ENCODE measurements at places on chromosomes 7 and 10.

GRCh38 chr10:84704101-84704500, 375.7 kb downstream of the CCSER2 start:
- DNase-seq, result no peak

GRCh38 chr7:45658716-45659495, 84.7 kb downstream of the ADCY1 start:
- DNase-seq, result no peak

DNA sequence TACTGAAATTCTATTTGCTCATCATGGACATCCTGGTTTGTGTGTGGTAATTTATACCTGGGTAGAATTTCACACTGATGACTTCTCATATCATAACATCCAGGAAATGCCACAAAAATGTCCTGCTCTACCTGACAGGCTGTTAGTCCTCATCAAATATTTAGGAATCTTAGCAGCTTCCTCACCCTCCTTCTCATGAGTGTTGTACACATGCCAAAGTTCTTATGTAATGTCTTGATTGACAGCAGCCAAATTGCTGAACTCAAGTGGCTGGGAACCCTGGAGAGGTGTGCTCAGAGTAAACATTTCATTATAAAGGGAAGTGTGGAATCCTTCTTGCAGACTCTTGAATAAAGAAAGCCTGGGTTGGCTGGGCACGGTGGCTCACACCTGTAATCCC, 8.9 kb downstream of the EEPD1 start:
- DNase-seq, result no peak

- no peak for DNase-seq
Measured at GRCh38 chr10:53477313-53477675, 704.7 kb upstream of the MBL2 start.

GRCh38 chr7:17227766-17228490, 70.5 kb upstream of the AHR start:
- no peak for DNase-seq

- DNase-seq, result no peak
Measured at GRCh38 chr7:74475243-74475986, 21.7 kb downstream of the GTF2IRD1 start.

DNA sequence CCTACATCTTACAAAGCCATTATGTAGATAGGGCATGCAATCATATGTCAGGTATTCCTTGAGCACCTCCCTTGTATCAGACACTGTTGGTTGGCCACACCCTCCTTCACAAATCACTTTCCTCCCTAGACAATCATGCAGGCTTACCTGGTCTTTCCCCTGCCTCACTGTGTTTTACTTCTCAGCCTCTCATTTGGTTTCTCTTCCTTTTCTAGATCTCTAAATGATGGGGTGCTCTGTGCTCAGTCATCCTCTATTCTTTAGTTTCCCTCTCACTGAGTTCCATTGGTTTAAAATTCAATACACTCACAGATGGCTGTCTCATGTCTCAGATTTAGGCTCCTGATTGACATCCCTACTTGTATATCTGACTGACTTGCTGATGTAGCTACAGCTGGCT, 31.4 kb downstream of the ANK3 start:
- no peak for DNase-seq

GRCh38 chr10:28842321-28842720, 165.0 kb downstream of the BAMBI start:
- no peak for DNase-seq

DNA sequence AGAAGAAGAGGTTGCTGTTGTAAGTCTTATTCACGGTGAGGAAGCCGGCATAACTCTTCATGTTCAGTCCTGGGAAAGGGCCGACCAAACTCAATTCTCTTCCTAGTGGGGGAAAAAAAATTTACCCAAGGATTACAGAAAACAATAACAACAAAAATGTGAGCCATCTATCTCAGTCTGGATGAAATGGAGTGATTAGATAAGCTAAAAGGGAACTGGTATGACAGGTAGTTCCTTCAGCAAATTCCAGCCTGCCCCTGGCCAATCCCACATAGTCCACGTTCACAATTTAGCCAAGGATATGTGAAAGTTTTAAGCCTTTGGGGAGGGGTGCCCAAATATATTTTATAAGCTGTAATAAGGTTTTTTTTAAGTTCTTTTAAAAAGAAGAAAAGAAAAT, 33.6 kb downstream of the CPVL start:
- no peak for DNase-seq

DNA sequence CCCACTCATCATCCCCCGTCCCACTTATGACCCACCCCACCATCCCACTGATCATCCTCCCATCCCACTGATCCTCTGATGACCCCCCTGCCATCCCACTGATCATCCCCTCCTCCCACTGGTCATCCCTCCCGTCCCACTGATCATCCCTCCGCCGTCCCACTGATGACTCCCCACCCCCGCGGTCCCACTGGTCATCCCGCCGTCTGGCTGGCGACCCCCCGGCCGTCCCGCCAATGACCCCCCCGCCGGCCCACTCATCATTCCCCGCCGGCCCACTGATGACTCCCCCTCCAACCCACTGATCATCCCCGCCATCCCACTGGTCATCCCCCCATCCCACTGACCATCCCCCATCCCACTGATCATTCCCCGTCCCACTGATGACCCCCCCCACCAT, 161.1 kb downstream of the GRM8 start:
- DNase-seq, result no peak

GRCh38 chr7:48421357-48421756, 250.1 kb downstream of the ABCA13 start:
- no peak for DNase-seq

- no peak for DNase-seq
Measured at GRCh38 chr7:78959477-78959876, 494.0 kb downstream of the MAGI2 start.

GRCh38 chr7:120033114-120033513, 239.9 kb upstream of the KCND2 start:
- no peak for DNase-seq

DNA sequence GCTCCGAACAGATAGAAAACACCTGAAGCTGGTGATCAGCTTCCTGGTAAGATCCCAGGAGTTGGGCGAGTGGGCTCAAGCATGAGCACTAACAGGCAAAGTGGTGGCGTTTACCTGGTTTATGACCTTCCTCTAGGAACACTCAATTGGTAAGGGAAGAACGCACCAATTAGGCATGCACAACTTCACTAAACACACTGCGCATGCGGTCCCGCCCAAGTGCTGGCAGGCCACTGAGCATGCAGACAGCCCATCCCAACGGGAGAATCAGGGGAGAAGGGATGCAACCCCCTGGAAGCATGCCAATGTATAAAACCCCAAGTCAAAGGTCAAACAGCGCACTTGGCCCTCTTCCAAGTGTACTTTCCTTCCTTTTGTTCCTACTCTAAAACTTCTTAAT, 70.4 kb downstream of the LYZL2 start:
- no peak for DNase-seq

GRCh38 chr10:120997313-120997712, 146.2 kb downstream of the WDR11 start:
- no peak for DNase-seq

DNA sequence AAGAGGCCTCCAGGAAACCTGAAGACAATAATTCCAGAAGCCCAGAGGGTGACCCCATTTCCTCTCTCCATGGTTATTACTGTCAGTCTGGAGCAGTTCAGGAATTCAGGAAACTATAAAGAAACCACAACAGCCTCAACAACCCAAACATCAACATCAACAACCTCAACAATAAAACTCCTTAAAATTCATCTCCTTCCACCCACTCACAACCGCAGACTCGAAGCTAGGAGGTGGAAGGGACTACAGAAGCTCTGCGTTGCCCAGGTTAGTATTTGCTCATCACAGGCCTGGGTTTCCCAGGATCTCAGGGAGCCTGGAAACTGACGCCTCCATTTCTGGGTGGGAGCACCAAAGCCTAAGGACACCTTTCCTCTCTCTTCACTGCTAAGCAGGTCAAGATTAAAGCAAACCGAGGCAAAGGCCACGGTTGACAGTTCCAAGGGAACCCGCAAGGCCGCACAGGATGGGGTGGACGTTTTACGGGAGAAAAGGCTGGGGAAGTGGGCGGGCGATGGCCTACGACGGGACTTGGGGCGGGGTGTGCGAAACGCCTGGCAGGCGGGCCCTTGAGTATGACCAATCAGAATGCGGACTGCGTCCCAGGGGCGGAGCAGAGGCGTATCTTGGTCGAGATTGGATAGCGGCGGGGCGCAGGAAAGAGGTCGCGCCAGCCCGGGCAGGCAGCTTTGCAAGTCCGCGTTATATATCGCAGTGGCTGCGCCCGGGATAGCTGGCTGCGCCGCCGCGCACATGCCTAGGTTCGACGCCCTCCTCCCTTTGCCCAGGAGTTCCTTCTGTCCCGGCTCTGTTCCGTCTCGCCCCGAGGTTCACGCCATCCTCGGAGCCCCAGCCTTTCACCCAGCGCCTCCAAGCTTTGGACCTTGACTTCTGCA, at the start of gene ELOVL3:
ELOVL3 (plus strand) TSS at position 654 of the 896 bp plus-strand sequence. CDS start 250 bp downstream, outside the sequence.
- peak; percentile 82 for DNase-seq

- no peak for DNase-seq
Measured at GRCh38 chr7:122688400-122688998, 10.4 kb downstream of the RNF133 start.

- no peak for DNase-seq
Measured at GRCh38 chr7:46518713-46519112, 597.6 kb upstream of the IGFBP3 start.

- DNase-seq, result no peak
Measured at GRCh38 chr10:120824881-120825309, 26.3 kb upstream of the WDR11 start.

DNA sequence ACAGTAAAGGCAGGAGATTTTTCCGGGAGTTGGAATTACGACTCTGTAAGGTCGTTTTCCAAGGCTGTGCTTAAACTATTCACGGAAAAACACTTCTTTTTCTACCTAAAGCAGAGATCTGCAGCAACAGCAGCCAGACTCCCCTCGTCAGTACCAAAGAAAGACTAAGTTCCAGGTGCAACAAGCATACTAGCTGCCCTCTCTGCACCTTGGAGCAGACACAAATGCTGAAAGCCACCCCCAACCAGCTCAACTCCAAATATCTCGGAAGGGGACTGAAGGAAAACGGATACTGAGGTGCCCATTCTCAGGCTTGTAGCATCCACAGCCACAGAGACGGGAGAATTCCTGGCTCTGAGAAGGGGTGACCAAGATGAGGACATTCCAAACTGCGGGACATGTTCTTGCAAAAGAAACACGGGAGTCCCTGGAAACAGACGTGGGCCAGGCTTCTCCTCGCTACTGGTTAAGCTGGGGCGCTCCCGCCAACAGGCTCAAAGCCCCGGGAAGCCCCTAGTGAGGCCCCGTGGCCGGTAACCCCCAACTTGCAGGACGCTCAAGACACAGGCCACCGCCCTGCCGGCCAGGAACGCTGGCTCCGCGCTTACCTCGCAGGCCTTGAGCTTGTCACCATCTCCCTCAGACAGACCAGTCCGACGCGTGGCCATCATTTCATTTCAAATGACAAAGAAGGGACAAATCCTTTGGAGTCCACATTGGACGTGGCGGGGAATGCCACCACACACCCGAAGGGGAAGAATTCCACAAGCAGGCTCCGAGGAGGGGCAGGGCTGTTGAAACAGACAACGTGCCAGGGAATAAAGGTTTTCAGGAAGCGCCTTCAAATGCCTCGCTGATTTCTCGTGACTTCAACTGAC, 2.2 kb downstream of the ARHGAP21 start:
- DNase-seq, result no peak

- DNase-seq, result no peak
Measured at GRCh38 chr7:158606129-158606528, 18.5 kb upstream of the PTPRN2 start.

DNA sequence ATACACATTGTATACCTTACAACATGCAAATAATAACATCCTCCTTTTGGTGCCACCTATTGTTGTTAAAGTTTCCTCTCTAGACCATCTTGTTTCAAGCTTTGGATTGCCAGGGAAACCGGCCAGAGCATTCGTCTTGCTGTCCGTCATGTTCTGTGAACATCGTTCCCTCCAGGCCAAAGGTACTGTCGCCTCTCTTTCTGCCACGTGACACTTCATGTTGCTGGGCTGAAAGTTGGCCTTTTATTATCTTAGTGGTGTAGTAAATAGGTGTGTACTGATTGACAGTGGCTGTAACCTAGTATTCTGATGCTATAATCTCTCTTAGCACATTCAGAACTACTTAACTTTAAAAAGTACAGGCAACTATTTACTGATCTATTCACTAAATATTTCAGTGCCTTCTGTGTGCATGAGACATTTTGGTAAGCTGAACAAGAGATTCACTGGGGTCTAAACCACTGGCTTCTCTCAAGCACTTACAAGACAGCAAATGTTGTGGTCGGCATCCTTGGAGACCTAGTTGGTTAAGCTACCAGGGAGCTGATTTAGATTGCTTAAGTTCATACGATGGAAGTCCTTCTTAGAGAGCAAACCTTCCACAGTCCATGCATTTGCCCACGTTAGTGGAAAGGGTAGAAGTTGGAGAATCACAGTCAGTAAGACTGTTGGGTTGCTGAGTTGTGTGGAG, 52.4 kb downstream of the SHH start:
- DNase-seq, result no peak

GRCh38 chr10:72243822-72244437, 27.9 kb upstream of the ASCC1 start:
- DNase-seq, result no peak

DNA sequence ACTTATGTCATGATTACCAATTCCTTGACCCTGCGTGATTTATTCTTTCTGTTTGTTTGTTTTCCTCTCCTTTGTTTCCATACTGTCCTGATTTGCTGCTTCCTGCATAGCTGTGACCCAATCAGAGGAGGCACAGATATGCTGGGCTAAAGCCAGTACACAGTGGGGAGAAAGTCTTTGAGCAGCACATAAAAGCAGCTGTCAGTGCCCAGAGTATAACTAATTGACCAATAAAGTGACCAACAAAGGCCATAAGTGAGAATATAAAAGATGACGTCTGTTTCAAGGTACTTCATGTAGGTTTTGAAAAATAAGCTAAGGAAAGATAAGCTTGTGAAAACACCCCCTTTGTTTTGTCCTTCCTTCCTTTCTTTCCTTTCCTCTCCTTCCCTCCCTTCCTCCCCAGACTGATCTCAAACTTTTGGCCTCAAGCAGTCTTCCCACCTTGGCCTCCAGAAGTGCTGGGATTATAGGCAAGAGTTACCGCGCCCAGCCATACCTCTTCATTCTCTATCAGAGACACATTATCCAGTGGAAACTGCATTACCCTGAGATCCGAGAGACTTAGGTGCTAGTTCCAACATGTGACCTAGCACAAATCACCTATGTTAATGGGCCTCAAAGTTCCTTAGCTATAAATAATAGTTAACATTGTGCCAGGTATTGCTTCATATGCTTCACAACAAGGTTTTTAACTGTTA, 17.0 kb downstream of the BCAP29 start:
- DNase-seq, result no peak

All from stimulated activated CD4-positive, alpha-beta T cell treated with anti-CD3 and anti-CD28 coated beads, Interleukin-15, amount 100 ng/mL, for 48 hours (primary cell).